ENCODE measurements at places on chromosomes 6 and 20. TPM values are rescaled to one million over a fixed set of nuclear protein-coding genes. Genes with fewer than 3 reads are reported as not detected.
A peak's percentile ranks its signal among the peaks of the same experiment; 100 is the strongest.

- H3K4me1 ChIP-seq, result no peaks in the 10 kb centered on the region
- no peak overlapping the region for H3K27ac ChIP-seq
Observed at GRCh38 chr6:24589334-24589733, 56.7 kb downstream of the KIAA0319 start.

DNA sequence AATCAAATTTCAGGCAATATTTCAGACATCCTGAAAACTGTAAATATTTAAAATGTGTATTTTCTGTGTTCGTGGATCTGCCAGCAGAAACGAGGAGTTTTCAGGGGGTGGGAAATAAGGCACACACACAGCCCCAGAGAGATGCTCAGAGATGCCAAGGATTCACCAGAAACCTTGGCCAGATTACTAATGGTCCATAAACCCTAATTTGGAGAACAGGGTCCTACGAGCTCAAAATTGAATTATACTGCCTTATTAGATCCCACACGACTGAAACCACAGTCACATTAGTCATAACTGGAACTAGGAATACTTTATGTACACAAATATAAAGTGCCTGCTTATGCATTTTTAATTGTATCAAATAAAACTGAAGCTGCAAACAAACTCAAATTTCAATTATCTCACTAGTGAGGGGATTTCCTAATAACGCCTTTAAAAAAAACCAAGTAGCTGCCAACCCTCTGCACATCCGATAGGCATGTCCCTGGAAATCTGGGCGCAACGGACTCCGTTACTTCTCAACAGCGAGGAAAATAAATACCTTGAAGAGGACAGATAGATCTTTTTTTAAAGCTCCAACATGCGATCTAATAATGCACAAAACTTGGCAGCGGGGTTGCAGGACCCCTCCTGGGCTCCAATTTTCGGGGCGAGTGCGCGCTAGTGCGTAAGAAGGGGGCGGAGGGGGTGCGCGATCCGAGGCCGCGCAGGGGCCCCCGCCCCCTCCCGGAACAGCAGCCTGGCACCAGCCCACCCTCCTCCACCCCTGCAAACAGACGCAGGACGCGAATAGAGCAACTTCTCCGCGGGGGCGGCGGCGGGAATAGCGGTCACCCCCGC is 897 bp downstream of the CHD6 start:
- peak overlapping the region; percentile 80 for H3K27ac ChIP-seq
- no peaks in the 10 kb centered on the region for H3K27me3 ChIP-seq
- H3K4me1 ChIP-seq, result no peaks in the 10 kb centered on the region

DNA sequence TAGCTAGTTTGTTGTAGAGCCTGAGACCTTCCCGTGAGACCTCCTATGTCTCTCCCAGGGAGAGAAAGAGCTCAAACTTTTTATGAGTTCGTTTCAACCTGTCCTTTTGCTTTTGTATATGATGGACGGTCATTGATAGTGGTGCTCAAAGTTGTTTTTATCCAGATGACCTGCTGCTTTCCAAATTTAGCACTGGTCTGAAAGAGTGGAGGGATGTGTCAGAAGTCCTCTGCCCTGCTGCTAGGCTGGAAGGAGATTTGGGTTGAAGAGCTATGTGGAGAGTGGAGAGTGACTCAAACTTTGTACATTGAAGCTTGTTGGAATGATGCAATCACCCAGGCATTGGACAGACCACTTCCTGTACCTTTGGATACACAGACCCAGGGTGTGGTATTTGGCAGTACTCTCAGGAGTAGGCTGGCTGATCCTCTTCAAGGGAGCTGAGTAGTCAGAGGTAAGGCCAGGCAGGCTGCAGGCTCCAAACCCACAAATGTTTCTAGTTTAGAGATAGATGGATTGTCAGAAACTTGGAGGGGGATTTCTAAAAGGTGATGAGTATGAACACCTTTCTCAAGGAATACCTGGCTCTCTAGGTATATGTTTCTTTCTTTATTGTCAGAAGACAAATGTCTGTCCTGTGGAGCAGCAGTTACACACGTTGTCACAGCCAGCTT is 49.4 kb upstream of the RREB1 start:
- H3K4me1 ChIP-seq, result peaks cover 4% of the 10 kb centered on the region
- H3K36me3 ChIP-seq, result no peaks in the 10 kb centered on the region
- no peak overlapping the region for H3K4me3 ChIP-seq
- no peaks in the 10 kb centered on the region for H3K27me3 ChIP-seq
- peak overlapping the region; percentile 62 for H3K27ac ChIP-seq

DNA sequence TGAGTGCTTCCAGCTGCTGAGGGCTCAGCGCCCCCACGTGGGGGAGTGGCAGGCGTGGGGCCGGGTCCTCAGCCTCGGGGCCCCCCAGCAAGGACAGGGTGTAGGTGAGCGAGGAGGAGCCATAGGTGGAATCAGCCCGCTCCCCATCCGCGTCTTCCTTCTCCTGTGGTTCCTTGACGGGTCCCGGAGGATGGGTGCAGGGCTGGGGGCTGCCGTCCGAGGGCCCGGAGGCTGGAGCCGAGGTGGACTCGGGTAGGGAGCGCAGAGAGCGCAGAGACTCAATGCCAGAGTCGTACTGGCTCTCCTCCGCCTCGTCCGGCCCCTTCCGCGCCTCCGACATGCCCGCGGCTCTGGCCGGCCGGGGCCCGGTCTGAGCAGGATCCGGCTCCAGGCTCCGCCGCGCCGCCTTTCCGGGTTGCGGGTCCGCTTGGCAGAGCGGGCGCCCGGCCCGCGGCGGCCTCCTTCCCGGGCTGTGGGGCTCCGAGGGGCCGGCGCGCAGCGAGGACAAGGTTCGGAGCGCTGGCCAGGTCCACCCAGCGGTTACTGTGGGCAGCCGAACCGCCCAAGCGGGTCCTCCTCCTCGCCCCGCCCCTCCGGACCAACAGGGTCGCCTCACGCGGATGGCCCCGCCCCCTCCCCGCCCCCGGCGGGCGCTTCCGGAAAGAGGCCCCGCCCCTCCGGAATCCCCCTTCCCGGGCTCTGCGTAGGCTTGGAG is at the start of gene NFKBIE:
TSS of gene NFKBIE (minus strand) at position 545 of the 715 bp plus-strand sequence. CDS start at position 340, 205 bp downstream.
- no peaks in the 10 kb centered on the region for H3K36me3 ChIP-seq
- H3K27ac ChIP-seq, result peak within 1 kb of the TSS; percentile 84
- peaks cover 3% of the 10 kb centered on the region for H3K27me3 ChIP-seq

GRCh38 chr6:108166664-108167448 is 1.0 kb downstream of the NR2E1 start:
- H3K4me3 ChIP-seq, result no peak overlapping the region
- H3K27ac ChIP-seq, result no peak overlapping the region
- H3K36me3 ChIP-seq, result no peaks in the 10 kb centered on the region
- DNase-seq, result no peak
- peaks cover 58% of the 10 kb centered on the region for H3K4me1 ChIP-seq

DNA sequence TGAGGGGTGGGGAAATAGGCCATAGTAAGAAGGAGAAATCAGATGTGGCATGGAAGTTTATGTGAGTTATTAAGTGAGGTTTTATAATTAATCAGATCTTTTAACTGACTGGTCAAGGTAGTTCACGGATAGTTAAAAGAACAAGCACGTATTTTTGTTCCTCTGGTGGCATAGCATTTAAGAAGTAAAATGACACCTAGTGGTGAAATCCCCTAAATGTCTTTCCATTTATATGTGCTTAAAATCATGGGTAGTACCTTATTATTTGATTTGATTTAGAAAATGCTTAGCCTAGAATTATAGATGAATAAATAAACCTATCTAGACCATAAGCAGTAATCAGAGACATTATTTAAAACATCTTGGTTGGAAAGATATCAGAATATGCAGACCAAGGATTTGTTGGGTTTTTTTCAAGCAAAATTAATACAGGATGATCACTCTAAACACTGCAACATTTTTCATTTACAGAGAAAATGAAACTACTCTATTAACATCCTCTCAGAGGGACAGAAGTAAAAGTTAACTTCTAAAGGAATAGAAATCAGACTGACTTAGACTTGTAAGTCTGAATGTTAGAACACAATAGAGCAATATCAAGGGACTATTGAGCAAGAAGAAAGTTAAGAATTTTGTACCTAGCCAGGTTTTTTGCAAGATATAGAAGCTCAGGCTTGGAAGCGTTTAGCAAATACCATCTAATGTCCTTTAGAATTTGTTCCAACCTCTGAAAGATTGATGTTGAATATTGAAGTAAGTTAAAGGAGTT is 81.1 kb downstream of the STXBP5 start:
- H3K36me3 ChIP-seq, result no peaks in the 10 kb centered on the region
- no peak for DNase-seq
- H3K27ac ChIP-seq, result no peak overlapping the region
- no peaks in the 10 kb centered on the region for H3K27me3 ChIP-seq
- peaks cover 5% of the 10 kb centered on the region for H3K4me1 ChIP-seq

DNA sequence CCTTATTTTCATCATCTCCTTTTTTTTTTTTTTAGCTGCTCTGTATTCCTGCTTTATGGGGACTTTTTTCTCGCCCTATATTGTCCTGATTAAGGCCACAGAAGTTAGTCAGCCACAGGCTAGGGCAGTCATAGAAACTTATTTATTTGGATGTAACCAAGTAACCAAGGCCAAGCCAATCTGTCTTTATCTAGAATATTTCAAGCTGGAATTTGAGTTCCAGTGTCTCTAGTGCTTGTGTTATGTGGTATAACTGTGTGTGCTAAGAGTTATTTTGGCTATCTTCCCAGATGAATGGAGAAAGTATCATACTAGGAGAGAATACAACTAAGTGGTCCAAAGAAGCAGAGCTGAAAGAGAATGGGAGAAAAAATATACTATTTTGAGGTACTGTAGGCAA is 751.5 kb downstream of the CBLN4 start:
- no peaks in the 10 kb centered on the region for H3K36me3 ChIP-seq
- no peak for DNase-seq
- no peaks in the 10 kb centered on the region for H3K27me3 ChIP-seq
- H3K4me1 ChIP-seq, result peaks cover 31% of the 10 kb centered on the region
- H3K4me3 ChIP-seq, result no peak overlapping the region

CDSN gene
- total RNA-seq, result not detected

GRCh38 chr6:134720353-134721059 is 229.4 kb downstream of the ALDH8A1 start:
- H3K36me3 ChIP-seq, result no peaks in the 10 kb centered on the region
- no peak overlapping the region for H3K4me3 ChIP-seq
- peaks cover 36% of the 10 kb centered on the region for H3K4me1 ChIP-seq
- DNase-seq, result no peak
- H3K27ac ChIP-seq, result peak overlapping the region; percentile 25

SAMD5 gene
- 1.1 TPM for total RNA-seq

DNA sequence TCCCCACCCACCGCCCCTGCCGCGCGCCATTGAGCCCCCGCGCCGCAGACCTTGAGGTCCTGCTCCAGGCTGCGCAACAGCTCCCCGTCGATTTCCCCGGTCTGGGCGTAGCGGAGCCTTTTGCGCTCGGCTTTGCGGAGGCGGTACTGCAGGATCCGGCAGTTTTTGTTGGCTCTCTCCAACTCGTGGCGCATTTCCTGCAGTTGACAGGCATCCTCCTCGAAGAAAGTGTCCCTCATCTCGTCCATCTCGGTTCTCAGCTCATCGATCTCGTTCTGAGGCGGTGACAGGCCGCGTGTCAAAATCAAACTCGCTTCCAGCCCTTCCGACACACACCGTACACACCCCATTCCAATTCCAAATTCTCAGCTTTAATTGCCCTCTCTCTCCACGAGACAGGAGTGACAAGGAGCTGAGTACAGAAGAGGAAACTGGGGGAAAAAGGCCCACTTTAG is 4.3 kb downstream of the MTCL3 start:
- no peak for DNase-seq
- no peaks in the 10 kb centered on the region for H3K36me3 ChIP-seq
- no peak overlapping the region for H3K27ac ChIP-seq
- peak overlapping the region; percentile 64 for H3K4me3 ChIP-seq

SLC35D3 gene
- not detected for total RNA-seq

GRCh38 chr20:10276878-10277580 is 58.4 kb downstream of the SNAP25 start:
- H3K4me1 ChIP-seq, result no peaks in the 10 kb centered on the region
- DNase-seq, result no peak
- H3K27ac ChIP-seq, result no peak overlapping the region
- no peaks in the 10 kb centered on the region for H3K36me3 ChIP-seq

DNA sequence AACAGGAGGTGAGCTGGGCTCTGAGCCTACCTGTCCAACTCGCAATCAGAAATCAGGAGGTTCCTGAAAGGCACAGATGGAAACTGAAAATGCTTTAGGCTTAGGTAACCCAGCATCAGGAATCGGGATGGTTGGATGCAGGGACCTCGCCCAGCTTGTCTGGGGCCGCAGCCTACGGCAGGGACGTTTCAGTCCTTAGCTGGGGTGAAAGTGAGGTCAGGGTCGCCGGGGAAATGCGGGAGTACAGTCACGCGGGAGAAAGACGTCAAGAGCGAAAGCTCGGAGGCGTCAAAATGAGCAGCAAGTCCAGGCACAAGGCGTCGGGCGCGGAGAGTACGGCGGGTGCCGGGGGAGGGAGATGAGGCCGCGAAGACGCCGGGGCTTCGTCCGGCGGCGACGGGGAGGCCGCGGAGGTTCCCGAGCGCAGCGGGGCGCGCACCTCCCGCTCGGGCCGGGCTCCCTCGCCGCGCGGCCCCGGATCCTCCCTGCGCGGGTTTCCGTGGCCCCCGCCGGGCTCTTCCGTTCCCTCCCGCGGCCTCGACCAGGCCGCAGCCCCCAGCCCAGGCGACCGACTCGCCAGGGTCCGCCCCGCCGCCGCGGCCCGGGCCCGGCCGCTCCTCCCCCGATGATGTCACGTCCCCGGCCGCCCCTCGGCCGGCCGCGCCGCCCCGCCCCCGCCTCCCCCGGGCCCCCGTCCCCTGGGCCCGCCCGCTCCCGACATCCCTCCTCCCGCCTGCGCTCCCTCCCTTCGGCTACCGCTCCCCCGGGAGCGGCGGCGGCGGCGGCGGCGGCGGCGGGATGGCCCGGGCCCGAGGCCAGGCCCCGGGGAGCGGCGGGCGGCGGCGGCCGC is at the start of gene EBF4:
TSS of gene EBF4 (plus strand) at position 745 of the 850 bp plus-strand sequence. CDS start 866 bp downstream, outside the sequence.
- H3K4me1 ChIP-seq, result no peaks in the 10 kb centered on the region
- peak; percentile 69 for DNase-seq
- peak within 1 kb of the TSS; percentile 75 for H3K27ac ChIP-seq
- no peaks in the 10 kb centered on the region for H3K27me3 ChIP-seq
- H3K4me3 ChIP-seq, result peak within 1 kb of the TSS; percentile 61

CYP24A1 gene
- 0.24 TPM for total RNA-seq

DNA sequence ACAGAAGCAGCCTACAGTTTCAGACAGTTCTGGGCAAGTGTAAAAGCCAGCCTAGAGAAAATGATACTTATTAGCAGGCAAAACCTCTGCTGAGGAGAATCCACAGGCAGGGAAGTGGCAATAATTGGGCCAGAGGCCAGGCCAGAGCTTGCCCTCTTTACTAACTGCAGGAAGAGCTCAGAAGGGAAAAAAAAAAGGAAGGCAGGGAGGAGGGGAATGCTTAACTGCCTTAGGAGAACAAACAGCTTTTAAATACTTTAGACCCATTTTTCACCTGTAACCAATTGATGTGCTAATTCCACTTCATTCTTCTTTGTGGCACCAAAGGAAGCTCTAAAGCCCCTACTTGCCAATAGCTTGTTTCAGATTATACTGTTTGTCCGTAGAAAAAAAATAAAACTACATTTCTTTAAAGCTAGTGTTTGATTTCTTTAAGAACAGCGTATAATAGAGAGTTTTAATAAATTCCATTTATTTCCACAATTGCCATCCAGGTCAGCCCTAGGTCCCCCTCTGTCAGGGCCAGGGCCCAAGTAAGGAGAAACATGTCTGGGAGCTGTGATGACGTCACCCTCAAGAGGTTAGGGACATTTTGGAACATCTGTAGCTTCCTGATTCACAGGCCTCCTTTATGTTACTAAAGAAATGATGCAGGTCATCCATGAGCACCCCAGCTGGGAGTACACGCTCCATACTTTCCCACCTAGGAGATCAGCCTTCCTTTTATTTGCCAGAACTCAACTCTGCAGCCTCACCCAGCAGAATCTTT is 384.3 kb downstream of the CDC5L start:
- no peak overlapping the region for H3K4me3 ChIP-seq
- H3K27ac ChIP-seq, result no peak overlapping the region
- H3K27me3 ChIP-seq, result no peaks in the 10 kb centered on the region
- H3K4me1 ChIP-seq, result no peaks in the 10 kb centered on the region
- H3K36me3 ChIP-seq, result no peaks in the 10 kb centered on the region
- no peak for DNase-seq
